ENCODE measurements at places on chromosomes 3 and 15.

DNA sequence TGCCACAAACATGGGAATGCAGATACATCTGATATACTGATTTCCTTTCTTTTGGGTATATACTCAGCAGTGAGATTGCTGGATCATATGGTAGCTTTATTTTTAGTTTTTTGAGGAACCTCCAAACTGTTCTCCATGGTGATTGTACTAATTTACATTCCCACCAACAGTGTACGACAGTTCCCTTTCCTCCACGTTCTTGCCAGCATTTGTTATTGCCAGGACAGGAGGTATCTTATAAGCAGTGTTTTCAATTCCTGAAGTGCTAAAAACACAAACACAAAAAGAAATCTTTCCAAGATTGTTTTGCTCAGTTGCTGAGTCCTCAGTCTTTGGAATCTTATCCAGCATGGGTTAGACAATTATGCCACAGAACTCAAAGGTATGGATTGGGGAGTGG is 13.5 kb downstream of the GTF2E1 start:
- DNase-seq: no peak

- no peak for DNase-seq
These were observed 54.5 kb downstream of the UACA start for GRCh38 chr15:70708839-70709238.

GRCh38 chr3:120634539-120634938 is 38.4 kb downstream of the NDUFB4 start:
- DNase-seq: no peak

DNA sequence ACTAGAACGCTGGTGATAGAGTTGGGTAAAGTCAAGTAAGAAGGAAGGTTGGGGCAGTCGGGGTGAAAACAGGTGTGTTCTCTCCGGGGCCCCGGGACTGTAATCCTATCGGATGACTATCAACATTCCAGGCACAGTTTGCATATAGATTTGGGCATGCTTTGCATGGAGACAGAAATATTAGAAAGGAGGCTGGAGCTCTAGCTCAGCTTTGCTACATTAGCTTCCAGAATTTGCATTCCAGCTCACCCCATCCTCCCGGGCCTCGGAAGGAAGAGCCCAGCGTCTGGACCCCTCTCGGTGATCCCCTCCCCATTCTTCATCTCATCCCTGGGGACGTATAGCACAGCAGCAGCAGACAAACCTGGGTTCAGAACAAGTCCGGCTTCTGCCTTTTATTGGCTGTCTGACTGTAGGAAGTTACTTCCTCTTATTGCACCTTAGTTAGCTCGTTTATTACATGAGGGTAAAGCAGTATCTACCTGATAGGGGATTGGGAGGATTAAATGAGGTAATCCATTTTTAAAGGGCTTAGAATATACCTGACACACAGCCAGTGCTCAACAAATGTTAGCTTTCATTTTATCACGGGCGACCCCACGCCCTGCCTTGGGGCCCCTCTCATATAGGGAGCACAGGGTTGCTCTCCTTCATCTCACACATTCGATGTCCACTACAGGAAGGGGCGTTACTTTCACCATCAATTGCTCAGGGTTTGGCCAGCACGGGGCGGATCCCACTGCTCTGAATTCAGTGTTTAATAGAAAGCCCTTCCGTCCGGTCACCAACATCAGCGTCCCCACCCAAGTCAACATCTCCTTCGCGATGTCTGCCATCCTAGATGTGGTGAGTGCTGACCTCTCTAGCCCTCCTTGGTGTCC is 3.2 kb downstream of the HTR3E start:
- no peak for DNase-seq

DNA sequence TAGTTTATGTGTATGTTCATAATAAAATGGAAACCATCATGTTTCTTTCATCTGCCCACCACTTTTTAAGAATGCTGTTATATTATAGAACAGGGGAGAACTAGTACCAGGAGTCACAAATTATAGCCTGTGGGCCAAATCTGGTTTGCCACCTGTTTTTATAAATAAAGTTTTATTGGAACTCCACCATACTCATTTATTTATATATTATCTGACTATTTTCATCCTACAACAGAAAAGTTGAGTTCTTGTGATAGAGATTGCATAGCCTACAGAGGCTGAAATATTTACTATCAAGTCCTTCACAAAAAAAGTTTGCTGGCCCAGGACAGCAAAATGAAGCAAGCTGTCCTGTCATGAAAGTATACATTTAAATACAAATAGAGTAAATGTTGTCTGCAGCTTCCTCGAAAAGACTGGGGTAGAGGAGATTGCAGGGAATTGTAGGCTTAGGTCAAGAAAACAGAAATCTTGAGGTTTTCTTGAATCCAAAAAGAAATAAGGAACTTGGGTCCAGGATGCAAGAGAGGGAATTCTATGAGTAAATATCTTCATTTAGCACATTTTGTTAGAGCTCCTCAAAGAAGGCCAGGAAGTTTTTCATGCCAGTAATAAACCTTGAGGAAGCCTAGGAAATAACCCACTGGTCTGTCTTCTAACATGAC is 41.1 kb downstream of the FILIP1L start:
- no peak for DNase-seq

DNA sequence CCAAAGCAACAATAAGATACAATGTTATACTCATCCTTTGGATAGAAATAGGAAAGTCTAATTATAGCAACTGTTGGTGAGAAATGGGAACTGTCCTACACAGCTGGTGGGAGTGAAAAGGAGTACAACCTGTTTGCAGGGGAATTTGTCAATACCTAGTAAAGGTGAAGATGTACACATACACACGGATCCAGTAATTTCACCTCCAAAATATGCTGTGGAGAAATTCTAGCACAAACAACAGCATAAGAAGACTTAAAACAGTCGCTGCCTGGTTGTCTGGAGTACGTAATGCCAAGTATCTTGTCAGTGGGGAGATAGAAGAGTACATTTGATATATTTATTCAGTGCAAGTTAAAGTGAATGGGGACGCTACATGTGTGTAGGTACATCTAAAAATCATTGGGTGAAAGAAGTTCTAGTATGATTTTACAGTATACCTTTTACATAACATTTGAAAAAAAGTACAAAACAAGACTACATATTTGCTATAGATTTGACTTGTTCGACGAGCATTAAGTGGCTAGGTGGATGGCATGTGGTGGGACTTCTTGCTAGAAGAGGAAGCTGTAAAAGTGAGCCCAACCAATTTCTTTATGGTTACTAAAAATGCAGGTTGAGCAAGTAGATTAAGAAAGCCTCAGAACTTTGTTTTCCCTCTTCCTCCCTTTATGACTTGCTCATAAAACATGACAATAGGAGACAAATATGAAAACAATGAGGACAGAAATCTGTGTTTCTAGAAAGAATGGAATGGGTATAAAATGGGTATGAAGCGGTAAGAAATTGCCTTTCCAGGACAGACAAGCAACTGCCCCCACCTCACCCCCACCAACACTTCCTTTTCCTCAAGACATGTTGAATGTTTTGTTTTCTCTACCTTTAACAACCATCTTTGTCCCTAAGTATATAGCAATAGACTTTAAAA is 50.2 kb upstream of the CCR4 start:
- no peak for DNase-seq

- DNase-seq: no peak
These were observed 210.5 kb downstream of the DTWD1 start for GRCh38 chr15:49831206-49831965.

DNA sequence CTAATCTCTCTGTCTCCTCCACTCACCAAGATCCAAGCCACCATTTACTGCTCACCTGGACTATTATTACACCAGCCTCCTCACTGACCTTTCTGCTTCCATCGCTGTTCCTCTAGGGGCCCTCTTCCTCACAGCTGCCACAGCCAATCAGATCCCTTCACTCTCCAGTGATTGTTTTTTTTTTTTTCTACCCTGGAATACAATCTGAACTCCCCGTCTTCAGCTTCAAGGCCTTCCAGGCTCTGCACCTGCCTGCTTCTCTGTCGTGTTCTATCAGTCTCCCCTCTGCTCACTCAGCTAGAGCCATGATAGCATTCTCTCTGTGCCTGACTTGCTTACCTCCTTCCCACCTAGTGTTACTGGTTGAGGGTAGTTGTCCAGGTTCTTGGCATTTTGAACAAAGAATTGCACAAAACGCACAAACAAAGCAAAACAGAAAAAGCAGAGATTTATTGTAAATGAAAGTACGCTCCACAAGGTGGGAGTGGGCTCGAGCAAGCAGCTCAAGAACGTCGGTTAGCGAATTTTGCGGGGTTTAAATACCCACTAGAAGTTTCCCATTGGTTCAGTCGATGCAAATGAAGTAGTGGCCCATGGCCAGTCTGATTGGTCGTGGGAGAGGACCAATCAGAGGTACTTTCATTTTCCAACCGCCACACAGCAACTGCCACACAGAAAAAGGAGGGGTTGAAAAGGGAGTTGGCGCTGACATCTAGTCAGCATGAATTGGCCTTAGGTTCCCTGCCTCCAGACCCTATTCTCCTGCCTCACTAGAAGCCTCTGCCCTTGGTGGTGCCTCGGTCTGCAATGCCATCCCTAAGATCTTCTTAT is 188.9 kb downstream of the TLE3 start:
- DNase-seq: no peak

DNA sequence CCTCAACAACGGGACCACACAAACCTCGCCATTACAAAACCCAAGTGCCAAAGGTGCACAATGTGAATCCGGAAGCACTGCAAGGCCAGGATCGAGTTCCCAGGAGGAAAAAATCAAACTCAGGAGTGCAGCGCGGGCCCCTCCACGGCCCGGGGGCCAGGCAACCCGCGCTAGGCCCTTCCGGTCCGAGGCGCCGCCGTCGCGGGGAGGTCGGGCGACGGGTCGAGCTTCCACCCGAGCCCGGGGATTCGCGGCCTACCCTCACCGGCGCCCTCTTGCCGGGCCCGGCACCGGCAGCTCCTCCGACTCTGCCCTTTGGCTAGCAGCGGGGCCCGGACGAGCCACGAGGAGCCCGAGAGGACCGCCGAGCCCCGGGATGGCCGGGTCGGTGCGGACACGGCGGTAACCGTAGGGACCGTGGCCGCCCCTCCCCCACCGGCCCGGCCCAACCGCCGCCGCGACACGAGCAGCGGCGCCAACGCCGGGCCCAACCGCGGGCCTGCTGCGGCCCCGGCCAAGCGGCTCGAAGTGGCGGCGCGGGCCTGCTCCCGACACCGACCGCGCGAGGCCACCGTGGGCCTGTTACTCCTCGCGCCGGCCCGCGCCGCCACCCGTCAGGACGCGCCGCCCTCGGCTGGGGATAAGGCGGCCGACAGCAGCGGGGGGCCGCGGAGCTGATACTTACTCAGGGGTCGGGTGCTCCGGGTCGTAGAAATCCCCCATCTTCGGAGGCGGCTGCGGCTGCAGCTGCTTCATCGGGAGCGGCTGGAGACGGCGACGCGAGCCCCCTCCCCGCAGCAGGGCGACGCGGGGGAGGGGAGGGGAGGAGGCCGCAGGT is 525 bp downstream of the SETD2 start:
- DNase-seq: peak; percentile 80

DNA sequence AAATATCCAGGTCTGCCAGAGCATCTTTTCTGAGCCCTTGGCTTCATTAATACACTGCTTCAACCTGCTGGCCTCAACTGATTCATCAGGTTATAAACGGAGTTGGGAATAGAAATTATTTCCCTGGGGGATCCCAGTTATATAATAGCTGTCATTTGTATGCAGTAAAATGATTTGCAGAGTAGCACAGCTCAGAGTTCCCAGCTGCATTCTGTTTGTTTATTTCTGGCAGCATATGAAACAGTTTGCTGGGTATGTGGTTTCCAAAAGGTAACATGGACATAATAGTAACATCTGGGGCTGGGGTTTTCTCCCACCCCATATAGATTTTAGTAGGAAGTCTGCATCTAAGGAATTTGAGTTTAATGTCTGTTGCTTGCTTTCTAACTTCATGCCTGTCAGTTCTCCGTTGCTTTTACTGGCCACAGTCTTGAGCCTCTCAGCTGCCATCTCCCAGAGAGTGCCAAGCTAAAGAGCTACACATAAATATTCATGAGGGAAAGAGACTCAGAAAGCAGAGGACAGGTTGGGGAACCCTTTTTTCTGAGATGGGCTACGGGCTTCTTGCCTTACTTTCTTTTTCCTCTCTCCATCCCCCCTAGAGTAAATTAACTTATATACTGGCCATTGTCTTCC is 124.6 kb downstream of the TMEM108 start:
- no peak for DNase-seq

- no peak for DNase-seq
These were observed 175.0 kb downstream of the FAM43A start for GRCh38 chr3:194860725-194861124.

GRCh38 chr3:38133557-38134405 is 3.1 kb downstream of the ACAA1 start:
- DNase-seq: no peak

- DNase-seq: no peak
These were observed 2.9 kb downstream of the RBSN start for GRCh38 chr3:15096046-15096445.

GRCh38 chr3:65761446-65762234 is 277.1 kb downstream of the MAGI1 start:
- DNase-seq: no peak

- DNase-seq: no peak
These were observed 32.4 kb downstream of the LRRC28 start for GRCh38 chr15:99283717-99284116.

GRCh38 chr3:129021140-129021551 is 20.0 kb downstream of the EFCC1 start:
- DNase-seq: no peak
